Lower leg skin (tissue), 4 donors: ENCODE measurements at places on chromosomes 11 and 22. TPM values are rescaled to one million over a fixed set of nuclear protein-coding genes. Genes with fewer than 3 reads are reported as not detected.
A peak's percentile ranks its signal among the peaks of the same experiment; 100 is the strongest.

DNA sequence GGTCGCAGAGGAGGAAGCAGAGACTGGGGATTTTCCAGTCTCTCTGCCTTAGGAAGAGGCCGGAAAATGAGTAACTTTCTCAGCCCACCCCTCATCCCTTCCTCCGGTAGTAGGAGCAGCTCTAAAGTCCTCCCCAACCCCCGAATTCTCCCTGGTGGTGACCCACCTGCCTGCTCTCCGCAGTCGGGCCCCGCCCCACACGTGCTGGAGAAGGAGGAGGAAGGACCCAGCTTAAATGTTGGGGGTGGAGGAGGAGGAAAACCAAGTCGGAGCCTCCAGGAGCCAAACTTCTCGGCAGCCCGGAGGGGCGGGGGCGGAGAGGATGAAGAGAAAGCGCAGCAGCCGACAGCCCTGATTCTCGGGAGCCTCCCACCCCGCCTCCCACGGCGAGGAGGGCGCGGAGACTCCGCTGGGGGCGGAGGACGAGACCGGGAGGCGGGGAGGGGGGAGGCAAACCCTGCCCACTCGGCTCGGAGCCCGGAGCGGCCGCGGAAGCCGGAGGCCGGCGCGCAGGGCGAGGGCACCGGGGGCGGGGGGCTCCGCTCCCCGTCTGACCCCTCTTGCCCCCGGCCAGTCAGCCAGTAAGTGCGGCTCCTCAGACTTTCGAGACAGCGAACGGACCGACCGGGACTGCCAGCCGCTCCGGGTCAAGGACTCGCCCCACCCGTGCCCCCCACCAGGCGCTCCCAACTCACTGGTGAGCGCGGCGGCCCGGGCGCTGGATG, at the start of gene TPBGL:
Gene TPBGL, plus strand, starts transcription at position 464 of the 725 bp plus-strand sequence. CDS start 276 bp downstream, outside the sequence.
- no peak for DNase-seq

GRCh38 chr22:36736701-36737320, 33.3 kb upstream of the CACNG2 start:
- DNase-seq = peak; percentile 54

GRCh38 chr22:42430528-42431125, 1.6 kb downstream of the NFAM1 start:
- DNase-seq = no peak

- no peak for DNase-seq
These were observed 102.1 kb upstream of the APOA1 start for GRCh38 chr11:116939499-116939898.

DNA sequence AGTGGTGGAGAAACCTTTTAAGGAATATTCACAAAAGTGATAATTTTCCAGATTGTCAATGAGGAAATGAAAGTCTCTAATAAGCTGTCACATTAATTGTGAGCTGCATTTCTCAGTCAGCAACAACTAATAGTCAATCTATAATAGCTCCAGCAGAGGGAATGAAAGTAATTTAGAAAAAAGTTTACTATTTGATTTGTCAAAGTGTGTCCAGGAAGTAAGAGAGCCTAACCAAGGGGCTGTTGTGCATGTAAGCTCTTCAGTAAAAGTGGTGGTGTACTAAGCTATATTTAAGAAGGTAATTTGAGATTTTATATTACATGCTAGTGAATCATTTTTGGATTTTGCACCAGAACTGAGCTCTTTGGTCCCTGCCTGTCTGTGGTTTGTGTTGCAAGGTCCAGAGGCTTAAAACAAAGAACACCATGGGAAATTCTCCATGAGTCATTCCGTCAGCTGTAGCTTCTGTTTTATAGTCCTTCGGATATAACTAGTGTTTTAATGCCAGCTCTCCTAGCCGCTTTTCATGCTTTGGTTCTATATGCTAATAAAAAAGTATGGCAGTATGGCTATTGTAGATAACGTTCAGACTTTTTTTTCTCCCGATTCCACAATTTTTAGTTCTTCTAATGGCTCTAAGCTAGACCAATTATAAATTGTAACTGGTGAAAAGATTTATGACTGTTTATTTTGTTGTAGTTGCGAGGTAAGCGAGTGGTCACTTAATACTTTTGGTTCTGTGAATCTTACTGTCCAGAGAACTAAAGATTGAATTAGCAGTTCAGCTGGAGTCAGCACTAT, 64.6 kb downstream of the ARHGEF12 start:
- no peak for DNase-seq

GRCh38 chr11:73374151-73374550, 2.0 kb upstream of the RELT start:
- DNase-seq = no peak

GRCh38 chr11:74400606-74401005, 2.4 kb upstream of the PGM2L1 start:
- no peak for DNase-seq

DNA sequence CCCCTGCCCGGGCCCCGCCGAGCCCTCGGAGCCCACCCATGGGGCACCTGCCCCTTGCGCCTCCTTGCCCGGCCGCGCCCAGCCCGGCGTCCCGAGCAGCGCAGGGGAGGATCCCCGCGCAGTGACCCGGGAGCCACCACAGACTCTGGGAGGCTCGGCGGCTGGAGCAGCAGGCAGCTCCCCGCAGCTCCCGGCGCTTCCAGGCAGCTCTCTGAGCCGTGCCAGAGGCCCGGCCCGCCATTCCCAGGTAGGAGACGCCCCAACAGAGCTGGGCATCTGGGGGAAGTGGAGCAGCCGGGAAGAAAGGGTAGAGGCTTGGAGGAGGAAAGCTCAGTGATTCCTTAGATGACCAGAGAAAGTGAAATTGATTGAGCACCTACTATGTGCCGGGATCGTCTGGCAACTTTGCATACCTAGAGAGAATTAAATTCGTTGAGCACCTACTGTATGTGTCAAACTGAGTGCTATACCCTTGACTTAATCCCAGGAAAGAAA, 670 bp downstream of the RASD2 start:
- no peak for DNase-seq

- DNase-seq = no peak
These were observed 100.8 kb upstream of the OR5AK2 start for GRCh38 chr11:56887940-56888339.

DNA sequence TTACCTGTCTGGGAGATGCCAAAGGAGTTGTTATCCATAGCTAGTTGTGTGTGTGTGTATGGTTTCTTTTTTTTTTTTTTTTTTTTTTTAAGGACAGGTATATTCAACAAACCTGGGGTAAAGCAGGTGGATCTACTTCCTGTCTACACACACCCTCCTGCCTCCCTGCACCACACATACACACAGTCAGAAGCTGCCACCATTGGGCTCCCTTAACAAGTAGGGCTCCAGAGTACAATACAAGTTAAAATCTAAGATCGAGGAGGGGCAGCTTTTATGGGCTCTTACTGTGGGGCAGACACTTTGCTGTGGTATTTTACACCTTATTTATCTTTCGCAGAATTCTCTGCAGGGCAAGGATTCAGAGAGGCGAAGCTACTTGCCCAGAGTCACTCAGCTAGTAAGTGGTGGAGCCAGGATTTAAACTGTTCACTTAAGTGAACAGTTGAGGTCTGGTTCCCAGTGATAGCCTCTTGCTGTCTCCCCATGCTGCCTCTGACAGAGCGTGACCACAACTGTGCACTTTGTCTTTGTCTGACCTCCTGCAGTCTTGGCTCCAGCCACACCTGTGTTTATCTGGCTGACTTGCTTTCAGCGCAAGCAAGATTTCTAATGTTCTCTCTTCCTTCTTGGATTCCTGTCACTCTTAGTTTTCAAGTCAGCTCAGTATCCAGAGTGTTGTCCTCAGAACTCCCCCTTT, 135.0 kb downstream of the CSNK2A3 start:
- no peak for DNase-seq

GRCh38 chr11:36010010-36010740, 66.3 kb downstream of the LDLRAD3 start:
- no peak for DNase-seq

GRCh38 chr22:27662359-27663301, 138.9 kb downstream of the MN1 start:
- DNase-seq = no peak

DNA sequence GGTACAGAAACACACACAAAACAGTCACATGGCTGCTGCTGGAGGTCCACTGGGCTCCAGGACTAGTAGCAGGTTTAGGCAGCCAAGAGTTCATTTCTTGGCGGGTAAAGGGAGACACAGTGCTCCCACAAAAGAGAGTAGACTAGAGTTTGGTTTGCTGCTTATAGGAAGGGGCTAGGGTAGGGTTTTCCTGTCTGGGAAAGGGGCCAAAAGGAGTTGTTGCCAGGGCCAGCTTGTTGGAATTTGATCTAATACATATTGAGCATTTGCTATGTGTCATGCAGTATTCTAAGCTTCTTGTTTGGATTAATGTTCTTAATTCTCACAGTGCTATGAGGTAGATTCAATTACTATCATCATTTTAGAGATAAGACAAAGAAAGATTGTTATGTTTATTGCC, 195.1 kb upstream of the PLET1 start:
- DNase-seq = no peak

DNA sequence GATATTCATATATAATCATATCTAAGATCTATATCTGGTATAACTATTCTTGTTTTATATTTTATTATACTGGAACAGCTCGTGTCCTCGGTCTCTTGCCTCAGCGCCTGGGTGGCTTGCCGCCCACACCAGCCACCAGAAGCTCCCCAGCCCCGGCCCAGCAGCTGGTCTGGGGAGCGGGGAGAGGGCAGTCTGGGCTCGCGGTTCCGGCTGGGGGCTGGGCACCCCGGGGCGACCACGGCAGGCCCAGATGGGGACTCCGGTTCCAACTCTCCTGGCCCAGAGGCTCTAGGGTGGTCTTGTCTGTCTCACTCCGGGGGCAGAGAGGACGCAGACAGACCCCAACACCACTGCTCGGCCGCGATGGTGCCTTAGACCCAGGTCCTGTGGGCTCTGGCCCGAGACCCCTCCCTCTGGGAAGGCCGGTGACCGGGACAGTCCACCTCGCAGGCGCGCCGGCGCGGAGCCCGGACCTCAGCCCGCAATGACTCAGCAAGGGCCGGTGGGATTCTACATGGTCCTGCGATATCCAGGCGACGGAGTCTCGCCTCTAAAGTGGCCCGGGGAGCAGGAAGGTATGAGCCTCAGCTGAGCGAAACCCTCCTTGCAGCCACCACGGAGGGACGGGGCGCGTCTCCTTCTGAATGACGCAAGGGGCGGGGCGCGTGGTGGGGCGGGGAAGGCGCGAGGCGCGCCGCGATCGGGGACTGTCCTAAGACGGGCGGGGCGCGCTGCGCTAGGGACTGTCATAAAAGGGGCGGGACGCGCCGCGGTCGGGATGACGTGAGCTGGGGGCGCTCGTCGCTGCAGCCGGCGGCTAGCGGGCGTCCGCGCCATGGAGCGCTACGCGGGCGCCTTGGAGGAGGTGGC, at the start of gene DGCR6:
Gene DGCR6, plus strand, starts transcription at position 781 of the 870 bp plus-strand sequence. Its CDS starts 55 bp downstream, at position 836.
- no peak for DNase-seq

- DNase-seq = no peak
These were observed 55.6 kb downstream of the APOL3 start for GRCh38 chr22:36104988-36105387.

GRCh38 chr11:13958641-13959400, 3.7 kb upstream of the SPON1 start:
- DNase-seq = no peak

GRCh38 chr11:129189646-129190045, 2.5 kb downstream of the ARHGAP32 start:
- DNase-seq = no peak

GRCh38 chr11:132402071-132402684, 1031.8 kb downstream of the NTM start:
- no peak for DNase-seq

GRCh38 chr11:114075891-114076441, 16.5 kb downstream of the ZBTB16 start:
- peak; percentile 86 for DNase-seq

DNA sequence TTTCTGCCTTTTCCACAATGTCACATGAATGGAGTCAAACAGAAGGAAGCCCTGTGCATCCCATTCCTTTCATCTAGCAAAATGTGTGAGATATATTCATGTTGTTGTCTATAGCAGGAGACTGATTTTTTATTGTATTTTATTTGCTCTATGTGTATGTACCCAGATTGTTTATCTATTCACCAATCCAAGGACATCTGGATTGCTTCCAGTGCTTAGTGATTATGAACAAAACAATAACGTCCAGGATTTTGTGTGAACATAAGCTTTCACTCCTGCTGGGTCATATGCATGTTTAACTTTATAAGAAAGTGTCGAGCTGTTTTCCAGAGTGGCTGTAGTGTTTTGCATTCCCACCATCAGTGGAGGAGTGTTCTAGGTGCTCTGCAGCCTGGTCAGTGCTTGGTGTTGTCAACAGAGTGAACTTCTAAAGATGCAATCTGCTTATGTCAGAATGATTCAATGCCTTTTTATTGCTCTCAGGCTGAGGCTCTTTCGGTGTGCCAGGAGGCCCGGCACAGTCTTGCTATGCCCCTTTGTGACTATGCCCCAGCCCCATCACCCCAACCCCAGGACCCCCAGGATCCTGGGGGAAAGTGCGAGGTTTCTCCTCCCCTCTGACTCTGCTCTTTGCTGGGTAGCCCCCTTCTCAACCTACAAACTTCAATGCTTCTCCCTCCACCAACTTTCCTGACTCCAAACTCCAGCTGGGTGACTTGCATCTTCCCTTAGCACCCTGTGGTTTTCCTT, 19.9 kb upstream of the SYT13 start:
- peak; percentile 42 for DNase-seq

DNA sequence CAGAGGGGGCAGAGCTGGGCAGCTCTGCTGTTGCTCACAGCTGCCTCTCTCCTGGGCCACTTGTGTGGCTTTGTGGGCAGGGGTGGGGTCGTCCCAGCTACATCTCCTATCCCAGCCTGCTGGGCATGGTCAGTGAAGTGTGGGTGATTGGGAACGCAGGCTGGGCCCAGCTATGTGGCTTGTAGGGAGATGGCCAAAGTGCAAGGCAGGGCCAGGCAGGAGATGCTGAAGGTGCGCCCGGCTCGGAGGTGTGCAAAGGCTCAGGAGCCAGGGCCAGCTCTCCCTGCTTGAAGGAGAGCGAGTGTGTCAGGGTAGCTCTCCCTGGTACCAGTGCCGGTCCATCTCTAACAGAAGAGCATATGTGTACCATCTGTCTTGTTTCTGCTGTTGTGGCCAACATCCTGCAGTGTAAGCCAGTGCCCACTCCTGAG, 8.4 kb upstream of the RANBP1 start:
- no peak for DNase-seq

GRCh38 chr11:60918939-60919265, 4.9 kb downstream of the TMEM109 start:
- DNase-seq = peak; percentile 40

GRCh38 chr11:33387996-33388395, 130.8 kb downstream of the HIPK3 start:
- DNase-seq = no peak

Gene MPPED2
- 1.1 TPM for total RNA-seq

Gene IL18
- 295 TPM for total RNA-seq

Gene SEZ6L
- total RNA-seq = 0.22 TPM

Gene ELFN2
- 1.5 TPM for total RNA-seq

Gene GGTLC2
- total RNA-seq = not detected

Gene SAA2
- 4.9 TPM for total RNA-seq

Gene CRYBB2
- not detected for total RNA-seq

Gene CBL
- total RNA-seq = 13.6 TPM

Gene HEPHL1
- 6.6 TPM for total RNA-seq

Gene SHISA8
- 0.58 TPM for total RNA-seq

Gene KRTAP5-10
- not detected for total RNA-seq

Gene FANCF
- total RNA-seq = 12.6 TPM

Gene SYT8
- 108 TPM for total RNA-seq

Gene NUDT22
- total RNA-seq = 61.5 TPM

Gene PDGFD
- total RNA-seq = 12.9 TPM

Gene KRTAP5-1
- total RNA-seq = not detected

Gene SYT13
- total RNA-seq = not detected

Gene CEND1
- not detected for total RNA-seq

Gene GP1BB
- 39.8 TPM for total RNA-seq
